ENCODE measurements at places on chromosomes 2 and 18. TPM values are rescaled to one million over a fixed set of nuclear protein-coding genes. Genes with fewer than 3 reads are reported as not detected.

- no peak for DNase-seq
Measured at GRCh38 chr2:159110784-159111183, 142.3 kb downstream of the TANC1 start.

DNA sequence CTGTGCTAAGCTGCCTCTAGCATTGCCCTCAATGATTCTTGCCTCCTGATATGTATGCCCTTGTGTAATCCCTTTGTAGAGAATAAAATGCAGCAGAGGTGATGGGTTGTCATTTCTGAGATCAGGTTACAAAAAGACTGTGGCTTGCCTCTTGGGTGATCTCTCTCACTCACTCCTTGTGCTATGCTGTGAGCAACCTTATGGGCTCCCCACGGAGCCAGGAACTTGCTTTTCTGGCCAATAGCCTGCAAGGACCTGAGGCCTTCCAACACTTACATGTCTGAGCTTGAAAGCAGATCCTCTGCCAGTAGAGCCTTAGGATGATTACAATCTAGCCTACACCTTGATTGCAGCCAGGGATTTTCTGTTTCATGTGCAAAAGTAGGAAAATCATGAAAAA, 123.1 kb upstream of the XIRP2 start:
- DNase-seq: no peak

DNA sequence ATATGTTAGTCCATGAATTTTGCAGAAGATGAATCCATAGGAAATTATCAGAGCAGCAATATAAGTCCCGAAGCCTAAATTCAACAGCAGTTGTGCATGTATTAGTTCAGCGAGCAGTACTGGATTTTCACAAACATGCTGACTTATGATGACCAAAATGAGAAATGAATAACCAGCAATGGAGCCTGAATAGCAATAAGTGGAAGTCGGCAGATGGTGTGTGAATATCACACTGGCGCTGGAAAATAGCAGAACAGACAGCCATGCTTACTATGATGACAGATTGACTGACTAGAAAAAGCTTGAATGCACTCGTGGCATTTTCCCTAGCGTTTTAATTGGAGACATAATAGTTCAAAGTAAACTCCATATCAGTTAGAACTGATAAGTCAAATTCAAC, 1114.5 kb downstream of the DSC3 start:
- no peak for DNase-seq

DNA sequence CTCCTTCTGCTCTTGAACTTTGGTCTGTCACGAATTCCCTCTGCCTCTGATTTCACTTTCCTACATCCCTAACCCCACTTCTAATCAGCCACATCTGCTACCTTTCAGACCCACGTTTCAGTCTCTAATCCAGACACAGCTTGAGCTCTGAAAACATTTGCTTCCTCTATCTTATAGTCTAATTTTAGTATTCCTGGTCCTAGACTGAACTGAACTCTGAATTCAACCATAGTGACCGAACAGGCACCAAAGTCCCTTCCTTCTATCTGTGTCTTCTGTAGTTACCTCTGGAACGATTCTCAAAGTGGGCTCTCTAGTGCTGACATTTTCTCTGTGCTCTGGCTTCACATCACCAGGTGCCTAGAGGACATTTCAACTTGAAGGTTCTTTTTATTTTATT, 156.2 kb downstream of the PDE11A start:
- no peak for DNase-seq

DNA sequence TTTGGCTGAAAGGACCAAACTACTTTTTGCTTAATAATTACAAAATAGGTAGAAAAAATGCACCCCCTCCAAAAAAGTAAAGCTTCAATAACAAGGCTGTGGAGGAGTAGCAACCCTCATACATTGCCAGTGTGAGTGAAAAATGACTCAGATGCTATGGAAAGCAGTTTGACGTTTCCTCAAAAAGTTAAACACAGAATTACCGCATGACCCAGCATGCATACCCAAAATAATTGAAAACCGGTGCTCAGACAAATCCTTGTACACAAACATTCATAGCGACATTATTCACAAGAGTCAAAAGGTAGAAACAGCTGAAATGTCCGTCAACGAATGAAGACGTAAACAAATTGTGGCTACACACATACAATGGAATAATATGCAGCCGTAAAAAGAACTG, 38.8 kb upstream of the DAPL1 start:
- DNase-seq: no peak

The WDPCP gene
- total RNA-seq: 3.6 TPM

The MSH6 gene
- total RNA-seq: 21.2 TPM

The TET3 gene
- total RNA-seq: 5.0 TPM

Data from liver (tissue), 10 donors.